Fibroblast of the aortic adventitia (primary cell): ENCODE measurements at places on chromosomes 4 and X. TPM values are rescaled to one million over a fixed set of nuclear protein-coding genes. Genes with fewer than 3 reads are reported as not detected.

Gene USP17L29
- total RNA-seq: not detected in 2 replicates

Gene EIF4E
- total RNA-seq: 128 and 160 TPM in 2 replicates

Gene BMP3
- 0.18 TPM in 1 of 2 replicates, not detected in the other for total RNA-seq

Gene FOXP3
- total RNA-seq: not detected in 2 replicates

Gene SLIT2
- 46.4 and 65.1 TPM in 2 replicates for total RNA-seq

Gene CYLC1
- not detected in 2 replicates for total RNA-seq

Gene DSPP
- total RNA-seq: not detected in 2 replicates
